Naive B cell (primary cell): ENCODE measurements at places on chromosomes 1 and 21.
A peak's percentile ranks its signal among the peaks of the same experiment; 100 is the strongest.

DNA sequence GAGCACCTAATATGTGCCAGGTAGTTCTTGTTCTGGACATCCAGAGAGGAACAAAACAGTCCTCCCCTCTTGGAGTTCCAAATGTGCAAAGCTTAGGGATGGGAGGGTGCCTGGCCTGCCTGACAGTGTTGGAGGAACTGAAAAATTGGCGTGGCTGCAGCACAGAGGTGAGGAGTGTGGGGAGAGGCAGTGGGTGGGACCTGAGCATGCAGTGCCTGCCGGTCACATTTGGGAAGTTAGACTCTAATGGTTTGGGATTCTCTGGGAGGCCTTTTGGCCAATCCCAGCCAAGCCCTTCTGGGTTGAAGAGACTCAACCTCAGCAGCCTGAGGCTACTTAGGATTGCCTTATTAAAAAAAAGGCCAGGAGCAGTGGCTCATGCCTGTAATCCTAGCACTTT, 2.3 kb upstream of the TCEA3 start:
- DNase-seq: no peak

DNA sequence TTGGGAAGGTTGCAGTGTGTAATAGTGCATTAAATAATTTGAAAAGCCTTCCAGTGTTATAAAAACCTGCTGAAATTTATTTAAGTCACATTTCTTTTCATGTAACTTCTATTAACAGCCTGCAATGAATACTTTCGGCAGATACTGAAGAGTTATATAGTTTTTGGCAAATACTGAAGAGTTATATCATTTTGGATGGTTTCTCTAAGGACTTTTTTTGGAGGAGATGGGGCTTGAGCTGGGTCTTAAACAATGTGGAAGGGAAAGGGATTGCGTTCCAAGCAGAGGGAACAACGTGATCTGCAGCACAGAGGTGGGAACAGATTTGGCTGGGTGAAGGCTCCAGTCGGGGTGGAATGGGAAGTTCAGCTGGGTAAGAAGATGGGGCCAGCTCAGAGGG, 39.8 kb downstream of the MTR start:
- DNase-seq: no peak

- DNase-seq: no peak
These were observed 7.2 kb upstream of the TRAF3IP3 start for GRCh38 chr1:209748620-209749019.

DNA sequence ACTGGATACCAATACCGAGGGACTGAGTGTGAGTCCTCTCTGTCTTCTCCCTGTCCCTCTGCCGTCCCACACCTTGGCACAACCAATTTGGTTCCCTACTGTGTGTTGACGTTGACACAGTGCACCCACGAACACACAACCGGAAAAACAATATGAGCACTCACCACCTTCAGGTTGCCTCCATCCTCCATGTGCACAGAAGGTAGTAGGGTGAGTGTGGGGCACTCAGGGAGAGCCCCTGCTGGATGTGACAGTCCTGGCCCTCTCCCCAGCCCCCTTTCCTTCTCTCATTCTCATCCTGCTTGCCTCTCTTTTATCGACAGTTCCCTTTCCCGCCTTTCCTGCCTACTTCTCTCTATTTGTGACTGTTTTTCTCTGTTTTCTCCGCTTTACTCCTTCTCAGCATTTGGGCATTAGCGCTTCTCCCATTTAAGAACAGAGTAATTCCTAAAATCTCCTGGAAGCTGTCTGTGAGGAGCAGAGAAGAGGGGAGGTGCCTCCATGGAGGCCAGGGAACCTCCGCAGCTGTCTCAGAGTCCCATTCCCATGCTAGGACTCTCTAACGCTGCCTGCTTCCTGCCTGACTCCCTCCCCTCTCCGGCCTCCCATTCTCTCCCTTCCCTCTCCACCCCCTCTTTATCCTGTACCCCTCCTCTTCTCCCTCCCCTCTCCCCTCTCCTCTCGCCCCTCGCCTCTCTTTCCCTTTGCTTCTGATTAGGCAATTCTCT, 16.4 kb downstream of the CADM3 start:
- no peak for DNase-seq

DNA sequence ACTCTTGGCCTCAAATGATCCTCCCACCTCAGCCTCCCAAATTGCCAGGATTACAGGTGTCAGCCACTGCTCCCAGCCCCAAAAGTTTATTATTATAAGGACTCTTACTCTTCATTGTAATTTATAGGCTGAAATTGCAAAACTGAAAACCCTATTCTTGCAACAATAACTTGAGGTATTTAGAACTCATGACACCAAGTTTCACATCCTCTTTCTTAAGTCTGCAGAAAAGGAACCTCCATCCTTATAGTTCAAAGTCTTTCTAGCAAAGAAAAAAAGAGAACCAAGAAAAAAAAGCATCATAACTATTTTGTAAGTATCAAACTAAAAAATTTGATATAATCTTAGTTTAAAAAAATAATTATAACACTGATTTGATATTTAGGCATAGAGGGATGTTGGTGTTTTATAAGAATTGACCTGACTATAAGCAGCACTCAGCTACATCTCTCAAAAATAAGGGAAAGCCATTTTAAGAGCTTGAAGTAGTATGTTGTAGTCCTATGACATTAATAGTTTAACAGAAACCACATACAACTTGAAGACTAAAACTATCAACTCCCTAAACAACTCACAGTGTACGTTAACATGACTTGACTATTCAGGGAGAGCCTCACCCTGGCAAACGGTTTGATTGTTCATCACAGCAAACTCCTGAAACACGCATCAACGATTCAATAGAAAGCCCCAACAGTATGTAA, 122.4 kb downstream of the AKT3 start:
- DNase-seq: peak; percentile 60

- DNase-seq: peak; percentile 97
These were observed 1.9 kb downstream of the TAGLN2 start for GRCh38 chr1:159923203-159924024.

GRCh38 chr1:13948888-13949391, 249.0 kb downstream of the PRDM2 start:
- no peak for DNase-seq

GRCh38 chr1:33719771-33720670, 143.9 kb upstream of the HMGB4 start:
- no peak for DNase-seq

GRCh38 chr1:15626269-15626950, 9.2 kb downstream of the DDI2 start:
- no peak for DNase-seq

DNA sequence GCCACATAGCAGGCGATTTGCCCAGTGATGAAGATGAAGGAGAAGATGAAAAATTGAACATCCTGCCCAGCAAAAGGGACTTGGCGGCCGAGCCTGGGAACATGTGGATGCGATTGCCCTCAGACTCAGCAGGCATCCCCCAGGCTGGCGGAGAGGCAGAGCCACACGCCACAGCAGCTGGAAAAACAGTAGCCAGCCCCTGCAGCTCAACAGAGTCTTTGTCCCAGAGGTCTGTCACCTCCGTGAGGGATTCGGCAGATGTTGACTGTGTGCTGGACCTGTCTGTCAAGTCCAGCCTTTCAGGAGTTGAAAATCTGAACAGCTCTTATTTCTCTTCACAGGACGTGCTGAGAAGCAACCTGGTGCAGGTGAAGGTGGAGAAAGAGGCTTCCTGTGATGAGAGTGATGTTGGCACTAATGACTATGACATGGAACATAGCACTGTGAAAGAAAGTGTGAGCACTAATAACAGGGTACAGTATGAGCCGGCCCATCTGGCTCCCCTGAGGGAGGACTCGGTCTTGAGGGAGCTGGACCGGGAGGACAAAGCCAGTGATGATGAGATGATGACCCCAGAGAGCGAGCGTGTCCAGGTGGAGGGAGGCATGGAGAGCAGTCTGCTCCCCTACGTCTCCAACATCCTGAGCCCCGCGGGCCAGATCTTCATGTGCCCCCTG, 3.3 kb downstream of the ZBTB18 start:
- no peak for DNase-seq

DNA sequence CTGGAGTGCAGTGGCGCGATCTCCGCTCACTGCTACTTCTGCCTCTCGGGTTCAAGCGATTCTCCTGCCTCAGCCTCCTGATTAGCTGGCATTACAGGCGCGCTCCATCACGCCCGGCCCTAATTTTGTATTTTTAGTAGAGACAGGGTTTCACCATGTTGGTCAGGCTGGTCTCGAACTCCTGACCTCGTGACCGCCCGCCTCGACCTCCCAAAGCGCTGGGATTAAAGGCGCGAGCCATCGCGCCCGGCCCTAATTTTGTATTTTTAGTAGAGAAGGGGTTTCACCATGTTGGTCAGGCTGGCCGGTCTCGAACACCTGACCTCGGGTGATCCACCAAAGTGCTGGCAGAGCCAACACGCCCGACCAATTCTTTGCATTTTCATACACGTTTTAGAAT, 48.0 kb upstream of the LCE5A start:
- DNase-seq: no peak

- DNase-seq: no peak
These were observed 77.6 kb upstream of the CD34 start for GRCh38 chr1:207988326-207989165.

DNA sequence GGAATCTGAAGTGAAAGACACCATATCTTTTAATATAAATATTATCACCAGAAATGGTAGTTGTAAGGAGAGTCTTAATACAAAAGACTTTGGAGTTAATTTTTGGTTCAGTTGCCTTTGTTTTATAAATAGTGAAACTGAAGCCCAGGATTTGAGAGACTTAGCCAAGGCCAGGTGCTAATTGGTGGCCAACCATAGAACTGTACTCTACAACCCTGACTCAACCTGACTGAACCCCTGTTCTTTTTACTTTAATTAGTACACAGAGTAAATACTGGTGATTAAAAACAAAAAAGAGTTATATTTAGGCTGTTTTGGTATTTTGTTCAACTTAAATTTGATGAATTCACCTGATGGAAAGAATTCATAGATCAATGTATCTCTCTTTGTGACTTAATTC, 76.3 kb downstream of the SNX7 start:
- DNase-seq: no peak

DNA sequence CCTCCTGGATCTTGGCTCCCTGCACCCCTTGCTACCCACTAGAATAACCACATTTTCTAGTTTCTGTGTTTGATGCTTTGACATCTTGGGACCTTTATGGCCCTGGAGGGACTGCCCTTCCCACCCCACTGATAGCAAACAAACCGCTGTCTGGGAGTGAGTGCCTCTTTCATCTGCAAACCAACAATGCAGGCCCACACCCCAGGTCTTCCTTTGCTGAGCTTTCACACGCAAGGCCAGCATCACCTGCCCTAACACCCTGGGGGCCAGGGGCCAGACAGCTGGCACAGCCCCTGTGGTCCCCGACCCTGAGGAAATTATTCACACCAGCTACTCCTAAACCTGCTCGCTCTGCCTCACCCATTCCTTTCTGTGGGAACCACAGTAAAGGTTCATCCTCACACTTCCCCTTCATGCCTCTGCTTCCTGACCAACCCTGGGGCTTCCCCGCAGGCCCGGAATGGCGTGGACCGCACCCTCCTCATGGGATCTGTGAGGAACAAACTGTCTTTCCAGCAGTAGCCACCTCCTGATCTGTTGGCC, 15.4 kb downstream of the SLC2A7 start:
- no peak for DNase-seq

GRCh38 chr1:3611170-3612019, at the start of gene MEGF6:
MEGF6 (minus strand) TSS chr1:3611508; CDS start chr1:3611268, 240 bp downstream.
- peak; percentile 19 for DNase-seq

DNA sequence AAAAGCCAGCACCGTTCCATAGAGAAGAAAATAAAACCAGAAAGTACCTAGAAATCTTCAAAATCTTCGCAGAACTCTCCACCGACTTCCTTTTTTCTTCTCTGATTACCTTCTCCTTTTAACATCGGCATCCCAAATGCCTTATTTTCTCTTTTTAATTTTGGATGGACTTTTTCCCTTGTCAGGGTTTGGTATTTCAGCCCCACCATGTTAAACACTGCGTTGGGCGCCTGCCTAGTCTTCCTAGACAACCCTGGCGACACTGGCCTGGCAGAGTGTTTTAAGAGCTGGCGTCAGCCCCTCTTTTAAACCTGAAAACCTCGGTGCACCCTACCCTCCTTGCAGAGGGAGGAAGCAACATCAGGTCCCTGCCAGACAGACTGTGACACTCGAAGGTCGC, 66.0 kb upstream of the EFHD2 start:
- DNase-seq: no peak

DNA sequence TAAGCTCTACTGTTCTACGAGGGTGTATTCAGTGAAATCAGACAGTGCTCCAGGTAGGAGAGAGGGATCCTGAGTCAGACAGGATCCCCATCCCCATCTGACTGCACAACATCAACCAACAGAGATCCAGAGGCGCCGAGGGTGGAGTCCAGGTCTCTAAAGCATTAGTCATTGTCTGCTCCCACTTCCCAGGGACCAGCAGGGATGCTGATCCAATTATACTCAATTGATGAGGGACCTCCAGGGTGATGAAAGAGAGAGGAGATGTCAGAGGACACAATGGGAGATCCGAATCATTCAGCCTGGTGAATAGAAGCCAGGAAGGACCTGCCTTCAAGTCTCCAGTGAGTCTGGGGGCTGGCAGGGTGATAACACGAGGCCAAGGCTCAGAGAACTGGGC, 39.5 kb upstream of the STMN1 start:
- DNase-seq: no peak

- DNase-seq: peak; percentile 44
These were observed 996 bp upstream of the C1orf159 start for GRCh38 chr1:1116701-1117468.

- DNase-seq: no peak
These were observed 14.5 kb upstream of the CDCA8 start for GRCh38 chr1:37677808-37678207.
